CD4-positive, alpha-beta T cell treated with Interleukin-10 for 1 hour (primary cell): ENCODE measurements at places on chromosomes 3 and 15.

DNA sequence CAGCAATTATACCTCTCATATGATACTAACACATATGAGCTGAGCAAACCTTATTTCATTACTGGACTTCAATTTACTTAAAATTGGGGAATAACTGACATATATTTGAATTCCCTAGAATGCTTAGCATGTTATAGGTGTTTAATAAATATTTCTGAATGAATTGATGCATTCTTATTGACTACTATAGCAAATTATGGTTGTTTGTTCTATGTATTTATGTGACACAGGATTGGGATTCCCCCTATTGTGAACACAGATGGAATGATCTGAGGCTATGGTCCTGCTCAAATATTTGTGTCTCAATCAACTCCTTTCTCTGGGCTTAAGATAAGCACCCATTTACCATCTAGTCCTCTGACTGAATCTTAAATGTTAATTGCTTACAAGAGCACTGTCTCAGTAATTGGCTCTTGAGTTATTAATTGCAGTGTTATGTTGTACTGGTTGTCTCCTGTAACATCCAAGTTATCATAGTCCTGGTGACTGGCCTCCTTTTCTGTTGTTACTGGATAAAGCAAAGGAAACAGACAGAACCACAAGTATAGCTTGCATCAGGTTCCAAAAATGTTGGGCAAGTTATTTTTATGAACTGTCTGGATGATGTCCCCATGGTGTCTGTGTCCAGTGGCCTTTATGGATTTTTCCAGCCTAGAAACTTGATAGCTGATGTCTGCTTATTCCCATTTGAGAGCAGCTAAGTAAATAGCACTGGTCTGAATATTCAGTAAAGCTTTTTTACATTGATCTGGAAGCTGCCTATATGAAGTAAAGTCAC is 2.3 kb upstream of the UACA start:
- DNase-seq: no peak

DNA sequence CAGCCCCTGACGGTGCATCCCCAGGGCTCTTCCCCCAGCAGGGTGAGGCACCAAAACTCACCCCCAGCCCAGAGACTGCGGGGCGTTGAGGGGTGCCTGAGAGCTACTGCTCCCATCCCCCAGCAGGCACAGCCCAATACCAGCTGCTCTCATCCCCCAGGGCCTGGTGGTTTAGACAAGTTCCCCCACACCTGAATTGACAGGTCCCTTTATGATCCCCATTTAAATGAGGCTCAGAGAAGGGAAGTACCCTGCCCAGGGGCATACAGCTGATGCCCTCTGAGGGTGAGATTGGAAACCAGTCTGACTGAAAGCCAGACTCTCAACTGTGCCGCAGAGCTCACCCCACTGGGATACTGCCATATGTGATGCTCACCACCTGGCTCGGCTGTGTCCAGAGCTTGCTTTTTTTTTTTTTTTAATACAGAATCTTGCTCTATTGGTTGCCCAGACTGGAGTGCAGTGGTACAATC is 20.1 kb downstream of the DUSP7 start:
- no peak for DNase-seq

GRCh38 chr15:82870727-82871320 is 61.4 kb downstream of the WHAMM start:
- no peak for DNase-seq

- peak; percentile 36 for DNase-seq
These were observed 562 bp downstream of the NEO1 start for GRCh38 chr15:73052653-73053397.

- no peak for DNase-seq
These were observed 10.1 kb downstream of the RCN2 start for GRCh38 chr15:76941636-76942035.

DNA sequence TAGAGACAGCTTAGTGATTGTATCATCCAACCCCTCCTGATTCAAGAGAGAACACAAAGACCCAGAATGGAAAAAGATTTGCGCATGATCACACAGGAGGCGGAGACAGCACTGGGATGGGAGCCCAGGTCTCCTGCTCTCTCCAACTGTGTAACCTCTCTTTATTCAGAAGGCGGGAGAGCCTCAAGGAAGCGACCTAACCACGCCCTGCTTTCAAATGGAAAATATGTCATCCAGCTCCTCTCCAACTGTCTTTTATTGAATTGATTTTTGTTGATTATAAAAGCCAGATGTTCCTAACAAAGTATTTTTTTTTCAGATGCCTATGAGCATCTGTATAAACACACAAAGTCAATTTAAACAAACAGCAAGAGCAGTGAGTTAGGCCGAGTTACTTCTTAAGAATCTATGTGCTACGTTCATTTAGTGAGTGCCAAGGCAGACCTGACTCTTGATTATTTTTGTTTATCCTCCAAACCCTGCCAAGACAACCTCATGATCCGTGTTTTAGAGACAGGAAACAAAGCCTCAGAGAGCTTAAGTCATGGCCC is 74.5 kb downstream of the BFSP2 start:
- no peak for DNase-seq

- DNase-seq: no peak
These were observed 343.9 kb upstream of the SUCLG2 start for GRCh38 chr3:67998281-67998680.

- no peak for DNase-seq
These were observed 417.8 kb upstream of the TPM1 start for GRCh38 chr15:62624547-62625378.

GRCh38 chr15:98800437-98801233 is 152.3 kb downstream of the IGF1R start:
- DNase-seq: no peak

GRCh38 chr3:67416703-67417102 is 237.7 kb downstream of the SUCLG2 start:
- DNase-seq: no peak

DNA sequence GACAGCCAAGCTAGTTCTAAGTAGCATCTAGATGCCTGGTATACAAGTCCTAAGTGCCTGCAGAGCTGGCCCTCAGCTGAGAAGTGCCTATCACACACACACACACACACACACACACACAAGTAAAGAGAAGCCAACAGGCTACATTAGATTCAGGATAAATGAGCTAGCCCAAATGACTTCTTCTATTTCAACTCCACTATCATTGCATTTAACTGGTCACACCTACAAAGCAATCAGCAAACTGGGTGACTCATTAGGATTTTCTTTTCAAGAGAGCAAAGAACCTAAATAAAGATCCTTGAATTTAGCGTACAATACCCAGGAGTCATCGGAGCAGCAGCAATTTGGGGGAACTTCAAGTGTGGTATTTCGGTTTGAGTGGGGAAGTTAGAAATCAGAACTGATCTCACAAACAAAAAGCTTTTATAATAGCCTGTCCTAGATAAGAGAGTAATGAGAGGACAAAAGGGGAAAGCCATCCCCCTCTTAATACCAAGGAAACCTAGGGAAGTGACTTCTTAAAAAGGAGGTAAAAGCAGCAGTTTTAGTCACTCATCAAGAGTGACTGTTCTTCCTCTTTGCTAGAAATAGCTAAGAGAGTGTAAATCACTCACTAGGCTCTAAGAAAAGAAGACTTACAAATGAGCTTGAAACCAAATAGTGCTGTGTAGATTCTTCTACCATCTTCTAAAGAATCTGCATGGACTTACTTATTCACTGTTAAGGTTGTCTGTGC is 112.7 kb downstream of the TNIK start:
- no peak for DNase-seq

- DNase-seq: peak; percentile 85
These were observed 14.4 kb downstream of the RNU5B-1 start for GRCh38 chr15:65318870-65319356.

DNA sequence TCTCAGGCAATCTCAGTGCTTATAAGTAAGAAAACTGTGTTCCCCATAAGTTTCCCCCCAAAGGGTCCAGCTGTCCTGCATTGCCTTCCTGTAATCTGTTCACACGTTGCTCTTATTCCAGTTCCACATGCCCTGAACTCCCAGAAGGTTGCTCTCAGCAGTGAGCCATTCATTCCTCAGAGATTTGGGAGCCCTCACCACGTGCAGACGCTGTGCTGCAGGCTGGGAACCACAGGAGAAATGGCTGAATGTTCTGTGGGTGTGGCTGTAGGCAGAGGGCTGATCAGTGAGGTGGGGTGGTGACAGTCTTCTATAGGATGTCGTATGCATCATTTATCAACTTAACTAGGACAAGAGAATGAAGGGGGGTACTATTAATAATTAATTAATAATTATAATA is 3.3 kb upstream of the THSD4 start:
- DNase-seq: no peak

GRCh38 chr15:96408591-96409183 is 78.2 kb downstream of the NR2F2 start:
- no peak for DNase-seq

DNA sequence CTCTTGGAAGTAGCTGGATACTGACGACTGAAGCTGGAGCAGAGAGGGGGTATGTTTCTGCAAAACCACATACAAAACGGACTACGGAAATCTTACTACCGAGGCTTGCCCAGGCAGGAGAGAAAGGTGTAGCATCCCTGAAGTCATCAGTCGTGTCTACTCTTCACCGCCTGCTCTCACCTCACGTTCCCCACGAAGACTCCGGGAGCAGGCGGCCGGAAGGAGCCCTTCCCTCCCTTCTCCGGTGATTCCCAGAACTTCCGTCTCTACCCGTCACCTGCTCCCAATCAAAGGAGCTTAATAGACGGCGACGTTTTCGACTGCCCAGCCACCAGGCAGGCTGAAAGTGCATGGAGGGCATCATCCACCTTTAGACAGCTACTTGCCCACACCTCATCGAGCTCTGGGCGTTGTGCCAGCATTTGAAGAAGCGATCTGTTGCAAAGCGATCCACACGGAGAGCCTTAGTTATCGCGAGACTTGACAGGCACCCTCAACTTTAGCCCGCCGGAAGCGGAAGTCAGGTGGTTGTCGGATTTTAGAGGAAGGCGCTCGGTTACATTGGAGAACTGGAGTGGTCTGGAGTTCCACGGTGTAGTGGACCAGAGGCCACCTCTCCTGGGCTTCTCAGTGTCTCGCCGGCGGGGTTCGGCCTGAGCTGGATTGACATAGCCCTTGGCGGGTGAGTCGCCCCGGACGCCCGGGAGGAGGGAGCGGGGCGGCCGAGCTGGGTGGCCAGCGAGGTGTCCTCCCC is at the start of gene RAMAC:
Gene RAMAC, plus strand, starts transcription at position 523 of the 754 bp plus-strand sequence. CDS start 2,809 bp downstream, outside the sequence.
- peak; percentile 95 for DNase-seq

GRCh38 chr3:38267662-38268061 is 2.0 kb downstream of the SLC22A13 start:
- no peak for DNase-seq

- no peak for DNase-seq
These were observed 29.7 kb downstream of the CRYGS start for GRCh38 chr3:186514296-186515002.

DNA sequence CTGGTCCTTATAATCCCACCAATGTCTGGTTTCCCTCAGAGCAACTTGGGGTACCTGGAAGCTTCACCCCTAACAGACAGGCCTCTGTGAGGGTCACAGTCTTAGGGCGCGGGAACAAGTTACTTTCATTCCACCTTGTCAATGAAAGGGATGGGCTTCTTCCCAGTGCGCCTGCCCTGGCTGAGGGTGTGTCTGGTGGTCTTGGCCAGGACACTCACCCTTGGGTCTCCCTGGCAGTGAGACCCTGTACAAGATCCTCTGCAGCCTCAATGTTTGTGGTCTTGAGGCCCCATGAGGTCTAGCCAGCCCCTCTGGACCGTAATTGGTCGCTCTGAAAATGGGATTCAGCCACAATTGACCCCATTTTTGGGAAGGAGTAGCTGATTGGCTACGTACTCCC is 40.2 kb downstream of the SMAD6 start:
- no peak for DNase-seq

- peak; percentile 80 for DNase-seq
These were observed 17.7 kb downstream of the PTH1R start for GRCh38 chr3:46895204-46895660.

DNA sequence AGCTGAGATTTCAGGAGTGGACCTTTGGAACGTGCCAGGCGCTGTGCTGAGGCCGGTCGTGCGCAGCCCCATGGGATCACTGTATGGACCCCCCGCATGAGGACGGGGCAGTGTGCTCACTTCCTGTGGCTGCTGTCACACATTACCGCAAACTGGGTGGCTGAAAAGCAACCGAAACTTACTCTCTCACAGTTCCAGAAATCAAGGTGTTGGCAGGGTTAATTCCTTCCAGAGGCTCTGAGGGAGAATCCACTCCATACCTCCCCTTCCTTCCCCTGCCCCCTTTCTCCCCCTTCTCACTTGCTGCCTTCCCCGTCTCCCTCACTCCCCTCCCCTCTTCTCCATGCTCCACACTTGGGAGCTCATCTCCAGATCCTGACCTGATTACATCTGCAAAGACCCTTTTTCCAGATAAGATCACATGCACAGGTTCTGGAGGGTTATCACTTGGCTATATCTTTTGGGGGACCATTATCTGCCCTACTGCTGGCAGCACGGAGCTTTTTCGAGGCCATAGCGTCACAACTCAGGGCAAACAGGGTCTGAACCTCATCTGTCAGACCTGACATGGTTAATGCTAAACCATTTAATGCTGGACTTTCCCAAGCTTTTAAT is 41.2 kb downstream of the KLF13 start:
- DNase-seq: peak; percentile 43

DNA sequence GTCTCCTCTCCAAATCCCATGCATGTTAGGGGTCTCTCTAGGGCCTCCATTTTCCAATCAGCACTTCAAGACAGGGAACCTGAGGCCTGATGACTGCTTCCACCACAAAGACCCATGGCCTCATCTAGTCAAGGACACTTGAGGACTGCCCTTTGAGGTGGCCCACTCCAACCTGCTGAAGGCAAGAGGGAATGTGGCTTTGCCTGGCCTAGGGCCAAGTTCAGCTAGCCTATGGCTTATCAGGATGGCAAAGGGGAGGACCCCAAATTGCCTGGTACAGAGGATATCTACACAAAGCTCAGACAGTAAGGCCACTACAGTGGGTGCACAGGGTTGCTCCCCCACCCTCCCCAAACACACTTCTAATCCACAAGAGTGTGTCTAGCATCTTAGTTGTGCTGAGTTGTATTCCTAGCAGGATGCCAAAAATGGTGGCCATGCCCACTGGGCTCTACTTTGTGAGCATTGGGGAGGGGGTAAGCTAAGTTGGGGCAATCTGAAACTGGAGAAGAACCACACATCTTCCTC is 10.0 kb upstream of the GRAMD2A start:
- no peak for DNase-seq

GRCh38 chr3:187227658-187228258 is 30.5 kb downstream of the RTP1 start:
- DNase-seq: no peak

DNA sequence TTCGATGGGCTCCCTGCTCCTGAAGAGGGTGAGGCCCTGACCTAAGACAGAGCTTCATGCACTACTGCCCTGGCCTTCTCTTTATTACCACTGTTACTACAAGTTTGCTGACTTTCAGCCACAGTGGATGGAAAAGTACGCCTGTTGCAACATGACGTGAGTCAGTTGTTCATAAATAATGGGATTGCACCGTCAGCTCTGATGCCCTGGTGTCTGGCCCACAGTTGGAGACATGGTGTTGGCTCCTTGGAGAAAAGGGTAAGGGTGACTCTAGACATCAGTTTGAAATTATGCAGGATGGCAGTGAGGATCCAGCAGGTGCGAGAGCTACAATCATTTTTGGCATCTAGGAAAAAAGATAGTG is 5.5 kb downstream of the PAQR5 start:
- DNase-seq: no peak

- DNase-seq: peak; percentile 9
These were observed 34.8 kb upstream of the RAB6B start for GRCh38 chr3:133930341-133930933.

- DNase-seq: no peak
These were observed 3.6 kb downstream of the OTOL1 start for GRCh38 chr3:161500068-161500796.

- DNase-seq: no peak
These were observed 68.0 kb upstream of the STAC start for GRCh38 chr3:36312351-36312750.
